ENCODE measurements at places on chromosomes 12 and 14.

DNA sequence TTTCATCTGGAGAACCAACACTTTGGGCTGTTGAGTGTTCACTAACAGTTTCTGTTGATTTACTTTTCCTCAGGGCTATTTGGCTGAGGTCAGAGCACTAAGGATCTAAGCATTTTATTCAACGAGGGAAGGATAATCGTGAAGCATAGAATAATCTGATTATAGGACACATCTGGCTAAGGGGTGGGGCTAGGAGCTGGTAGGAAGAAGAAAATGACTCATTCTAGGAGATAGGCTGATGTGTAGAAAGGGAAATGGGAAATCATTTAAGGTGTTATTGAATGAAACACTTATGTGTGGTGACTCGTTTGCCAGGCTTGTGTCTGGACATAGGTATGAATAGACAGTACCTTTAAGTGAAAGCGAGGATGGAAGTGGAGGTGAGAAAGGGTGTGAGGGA, 167.2 kb downstream of the ETNK1 start:
- no peak for DNase-seq

- no peak for DNase-seq
Observed at GRCh38 chr14:106248321-106249192, 722.2 kb downstream of the TMEM121 start.

- no peak for DNase-seq
Observed at GRCh38 chr12:45907955-45908354, 82.4 kb downstream of the SCAF11 start.

DNA sequence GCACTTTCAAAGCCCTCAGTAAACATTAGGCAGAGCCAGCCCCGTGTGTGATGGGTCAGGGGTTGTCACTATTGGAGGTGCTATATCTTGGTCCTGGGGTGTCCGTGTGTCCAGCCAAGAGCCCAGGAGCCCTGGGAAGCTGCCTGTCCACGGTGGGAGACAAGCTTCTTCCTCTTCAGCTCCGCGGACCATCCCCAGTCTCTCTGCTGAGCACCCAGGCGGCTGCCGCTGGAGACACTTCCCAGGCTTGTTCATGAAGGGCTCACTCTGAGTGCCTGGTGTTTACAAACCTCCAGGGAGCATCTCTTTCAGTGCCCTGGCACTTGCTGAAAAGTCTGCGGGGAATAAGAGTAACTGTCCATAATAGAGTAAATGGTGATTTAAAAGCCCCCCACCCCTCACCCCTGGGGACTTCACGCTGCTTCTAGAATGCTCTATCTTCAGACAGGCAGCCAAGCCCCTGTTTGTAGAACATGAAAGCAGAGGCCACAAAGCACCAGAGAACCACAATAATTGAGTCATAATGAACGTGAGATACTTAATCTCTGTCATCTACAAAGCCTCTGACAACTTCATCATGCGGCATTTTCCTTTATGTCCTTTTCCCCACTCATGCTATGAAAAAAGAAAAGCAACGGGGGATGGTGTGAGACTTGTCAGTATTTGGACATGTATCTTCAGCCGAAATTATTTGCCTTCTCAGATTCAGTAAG, 178.6 kb downstream of the TMEM132C start:
- no peak for DNase-seq

DNA sequence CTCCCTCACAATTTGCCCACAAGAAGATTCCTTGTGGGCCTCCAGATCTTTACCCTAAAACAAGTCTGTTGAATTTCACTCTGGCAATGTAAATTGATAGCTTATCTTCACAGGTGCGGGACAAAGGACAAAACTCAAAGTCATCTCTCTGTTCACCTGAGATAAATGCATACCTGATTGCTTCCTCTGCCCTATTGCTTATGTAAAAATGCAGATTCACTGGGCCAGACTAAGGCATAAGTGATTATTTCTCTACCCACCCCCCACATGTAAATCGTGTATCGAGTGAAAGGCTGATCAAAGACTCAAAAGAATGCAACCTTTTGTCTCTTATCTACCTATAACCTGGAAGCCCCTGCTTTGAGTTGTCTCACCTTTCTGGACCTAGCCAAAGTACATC, 316.8 kb downstream of the SSPN start:
- DNase-seq = no peak

DNA sequence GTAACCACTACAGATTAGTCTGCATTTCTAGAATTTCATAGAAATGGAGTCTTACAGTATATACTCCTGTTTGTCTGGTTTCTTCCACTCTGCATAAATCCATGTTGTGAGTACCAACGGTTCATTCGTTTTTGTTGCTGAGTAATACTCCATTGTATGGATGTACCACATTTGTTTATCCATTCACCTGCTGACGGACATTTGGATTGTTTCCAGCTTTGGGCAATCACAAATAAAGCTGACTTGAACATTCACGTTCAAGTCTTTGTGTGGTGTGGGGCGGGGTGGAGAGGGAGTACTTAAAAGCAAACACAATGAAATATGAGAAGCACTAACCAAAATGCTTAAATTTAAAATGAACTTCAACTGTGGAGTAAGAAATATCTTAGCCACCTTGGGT, 7.1 kb downstream of the HECTD4 start:
- DNase-seq = no peak

- DNase-seq = no peak
Observed at GRCh38 chr12:102965281-102966155, 8.0 kb downstream of the ASCL1 start.

Measured in activated T-cell treated with anti-CD3 and anti-CD28 coated beads, Interleukin-2, amount 50 U/mL, for 48 hours (primary cell).